Activated T-helper 2 cell treated with anti-CD3 and anti-CD28 coated beads, Interferon-gamma antibody, Interleukin-2, Interleukin-4, amounts not matched to agents 10 μg/mL and 5 μg/mL and 100 μg/mL, durations not matched to agents 14 hours and 24 hours and 36 hours (primary cell): ENCODE measurements at places on chromosomes 2 and 18. TPM values are rescaled to one million over a fixed set of nuclear protein-coding genes. Genes with fewer than 3 reads are reported as not detected.

Gene PPP3R1
- total RNA-seq, result 77.3 and 78.6 TPM in 2 replicates

Gene SLC4A5
- 1.2 and 1.8 TPM in 2 replicates for total RNA-seq

Gene SPATS2L
- 57.5 and 62.2 TPM in 2 replicates for total RNA-seq

Gene EFR3B
- 0.34 and 0.46 TPM in 2 replicates for total RNA-seq

DNA sequence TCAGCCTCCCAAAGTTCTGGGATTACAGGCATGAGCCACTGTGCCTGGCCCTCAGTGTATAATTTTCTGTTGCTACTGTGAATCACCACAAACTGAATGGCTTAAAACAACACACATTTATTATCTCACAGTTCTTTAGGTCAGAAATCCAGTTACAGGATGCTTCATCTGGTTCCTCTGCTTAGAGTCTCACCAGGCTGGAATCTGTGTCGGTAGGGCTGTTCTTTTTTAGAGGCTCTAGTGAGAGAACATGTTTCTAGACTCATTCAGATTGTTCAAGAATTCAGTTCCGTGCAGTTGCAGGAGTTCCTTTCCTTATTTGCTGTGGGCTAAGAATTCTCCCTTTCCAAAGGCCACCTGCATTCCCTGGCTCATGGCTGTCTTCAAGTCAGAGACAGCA, 22.2 kb downstream of the CCDC121 start:
- no peak overlapping the region for H3K4me3 ChIP-seq
- no peak overlapping the region for H3K27ac ChIP-seq
- DNase-seq, result no peak
- H3K27me3 ChIP-seq, result no peaks in the 10 kb centered on the region
- peaks cover 2% of the 10 kb centered on the region for H3K4me1 ChIP-seq

GRCh38 chr2:54566896-54567295, 110.8 kb downstream of the SPTBN1 start:
- H3K4me3 ChIP-seq, result no peak overlapping the region
- H3K4me1 ChIP-seq, result peaks cover 74% of the 10 kb centered on the region
- H3K36me3 ChIP-seq, result peaks cover 27% of the 10 kb centered on the region
- no peak for DNase-seq
- peak overlapping the region; percentile 34 for H3K27ac ChIP-seq

DNA sequence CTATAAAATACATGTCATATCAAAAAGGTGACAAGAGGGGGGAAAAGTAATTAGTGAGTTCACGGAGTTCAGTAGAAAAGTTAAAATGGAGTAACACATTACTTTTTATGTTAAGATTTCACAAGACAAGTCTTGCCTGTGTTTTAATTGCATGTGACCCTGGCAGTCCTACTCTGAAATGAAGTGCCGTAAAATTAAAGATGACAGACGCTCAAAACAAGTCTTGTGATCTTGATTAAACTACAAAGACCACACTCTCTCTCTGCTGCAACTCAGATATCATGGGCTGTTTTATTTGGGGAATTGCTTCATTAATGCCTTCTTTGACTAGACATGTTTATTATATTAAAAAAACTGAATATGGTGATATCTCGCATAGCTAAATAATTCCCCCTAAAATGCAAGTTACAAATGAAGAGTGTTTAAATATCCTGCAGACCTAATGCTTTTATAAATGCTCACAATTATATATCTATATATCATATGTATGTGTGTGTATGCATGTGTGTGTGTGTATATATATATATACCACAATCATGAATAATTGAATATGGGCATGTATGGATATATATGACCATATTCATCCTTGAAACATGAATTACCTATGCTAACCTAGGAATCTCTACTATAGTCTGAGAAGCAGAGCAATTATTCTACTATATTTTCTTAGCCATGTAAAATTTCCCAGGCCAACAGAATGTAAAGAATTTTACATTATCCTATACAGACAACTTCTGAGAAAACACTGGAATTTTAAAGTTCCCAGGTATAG, 647.5 kb downstream of the ARHGAP15 start:
- DNase-seq, result no peak
- no peaks in the 10 kb centered on the region for H3K4me1 ChIP-seq
- H3K27ac ChIP-seq, result no peak overlapping the region
- H3K36me3 ChIP-seq, result no peaks in the 10 kb centered on the region
- H3K27me3 ChIP-seq, result peaks cover 5% of the 10 kb centered on the region

- DNase-seq, result no peak
- H3K36me3 ChIP-seq, result peaks cover 4% of the 10 kb centered on the region
- peaks cover 16% of the 10 kb centered on the region for H3K27me3 ChIP-seq
- H3K4me3 ChIP-seq, result peak overlapping the region; percentile 80
- H3K27ac ChIP-seq, result peak overlapping the region; percentile 78
These were observed 819 bp upstream of the KLF11 start for GRCh38 chr2:10042301-10043161.

- H3K36me3 ChIP-seq, result no peaks in the 10 kb centered on the region
- peaks cover 6% of the 10 kb centered on the region for H3K27me3 ChIP-seq
- DNase-seq, result no peak
- no peak overlapping the region for H3K27ac ChIP-seq
- H3K4me3 ChIP-seq, result no peak overlapping the region
These were observed 16.2 kb upstream of the MAPRE2 start for GRCh38 chr18:35024965-35025364.

DNA sequence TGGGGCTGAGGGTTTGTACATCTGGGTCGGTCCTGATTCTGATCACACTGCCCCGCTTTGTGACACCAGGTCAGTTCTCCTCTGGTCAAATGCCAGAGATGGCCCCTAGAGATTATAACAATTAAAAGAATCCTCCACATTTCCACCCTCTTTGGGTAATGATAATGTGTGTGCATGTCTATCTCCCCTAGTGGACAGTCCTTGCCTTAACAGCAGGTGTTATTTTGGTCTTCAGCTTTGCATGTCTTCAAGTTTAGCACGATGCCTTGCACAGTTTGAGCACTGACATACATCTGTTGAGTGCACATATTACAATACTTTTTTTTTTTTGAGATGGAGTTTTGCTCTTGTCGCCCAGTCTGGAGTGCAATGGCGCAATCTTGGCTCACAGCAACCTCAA, 25.7 kb upstream of the COX7A2L start:
- no peaks in the 10 kb centered on the region for H3K36me3 ChIP-seq
- no peak for DNase-seq
- no peak overlapping the region for H3K27ac ChIP-seq
- no peaks in the 10 kb centered on the region for H3K4me1 ChIP-seq
- no peaks in the 10 kb centered on the region for H3K27me3 ChIP-seq
- no peak overlapping the region for H3K4me3 ChIP-seq

DNA sequence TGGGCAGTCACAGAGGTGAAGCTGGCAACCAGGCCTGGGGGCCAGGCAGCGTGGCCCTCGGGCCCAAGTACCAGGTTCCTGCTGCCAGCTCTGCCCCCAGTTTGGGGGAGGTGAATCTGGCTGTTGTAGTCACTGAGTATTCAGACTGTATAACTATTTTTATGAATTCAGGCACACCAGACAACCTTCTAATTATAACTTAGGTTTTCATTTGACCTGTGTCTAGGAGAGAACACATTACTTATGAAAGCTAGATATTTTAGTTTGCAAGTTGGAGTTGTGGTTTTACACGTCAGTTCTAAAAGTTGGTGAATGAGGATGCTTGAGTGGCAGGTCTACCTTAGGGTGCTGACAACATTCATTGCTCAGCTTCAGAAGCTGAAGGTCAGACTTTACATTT, 71.7 kb downstream of the LIMS1 start:
- no peaks in the 10 kb centered on the region for H3K27me3 ChIP-seq
- peaks cover 55% of the 10 kb centered on the region for H3K4me1 ChIP-seq

GRCh38 chr2:132825601-132826000, 155.6 kb upstream of the LYPD1 start:
- no peak overlapping the region for H3K4me3 ChIP-seq
- H3K27ac ChIP-seq, result no peak overlapping the region
- no peaks in the 10 kb centered on the region for H3K4me1 ChIP-seq
- H3K27me3 ChIP-seq, result no peaks in the 10 kb centered on the region

DNA sequence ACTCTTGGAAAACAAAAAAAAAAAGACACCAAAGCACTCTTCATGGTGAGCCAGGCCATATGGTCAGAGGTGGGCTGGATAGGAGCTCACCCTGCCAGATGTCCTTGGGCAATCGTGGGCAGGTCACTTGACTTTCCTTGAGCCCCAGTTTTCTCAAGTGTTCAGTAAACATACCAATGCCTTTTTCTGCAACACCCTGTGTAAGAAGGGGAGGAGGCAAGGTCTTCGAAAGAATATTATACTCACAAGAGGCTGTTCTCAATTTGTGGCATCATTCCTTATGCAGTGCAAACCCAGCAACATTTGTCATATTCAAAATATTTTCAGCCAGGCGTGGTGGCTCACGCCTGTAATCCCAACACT, 22.9 kb upstream of the TMEM87B start:
- no peaks in the 10 kb centered on the region for H3K36me3 ChIP-seq
- no peak overlapping the region for H3K4me3 ChIP-seq
- no peak for DNase-seq

DNA sequence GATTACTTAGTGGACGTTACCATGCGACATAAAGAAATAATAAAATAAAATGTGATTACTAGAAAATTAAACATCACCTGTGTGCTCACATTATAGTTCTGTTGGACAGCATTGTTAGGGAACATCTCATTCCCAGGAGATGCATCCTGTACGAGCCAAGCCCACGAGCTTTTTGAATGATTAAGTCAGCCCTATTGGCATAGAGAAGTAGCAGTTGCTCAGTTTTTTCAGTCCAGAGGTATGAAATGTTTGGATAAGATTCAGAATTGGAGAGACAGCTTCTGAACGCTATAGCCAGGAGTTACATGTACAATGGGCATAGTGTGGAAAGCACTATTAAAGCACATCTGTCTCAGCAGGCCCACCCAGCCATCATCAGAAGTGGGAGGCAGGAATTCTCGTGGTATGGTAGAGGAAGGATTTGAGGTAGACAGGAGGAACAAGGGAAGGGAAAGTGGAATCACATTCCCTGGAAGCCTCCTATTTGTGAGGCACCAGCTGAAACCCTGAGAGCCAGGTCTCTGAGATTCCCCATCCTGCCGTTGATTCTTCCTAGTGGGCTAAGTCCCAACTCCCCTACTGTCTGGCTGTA, 8.6 kb downstream of the SPATS2L start:
- DNase-seq, result no peak
- H3K36me3 ChIP-seq, result peaks cover 16% of the 10 kb centered on the region
- H3K27me3 ChIP-seq, result no peaks in the 10 kb centered on the region
- no peak overlapping the region for H3K4me3 ChIP-seq
- no peak overlapping the region for H3K27ac ChIP-seq

DNA sequence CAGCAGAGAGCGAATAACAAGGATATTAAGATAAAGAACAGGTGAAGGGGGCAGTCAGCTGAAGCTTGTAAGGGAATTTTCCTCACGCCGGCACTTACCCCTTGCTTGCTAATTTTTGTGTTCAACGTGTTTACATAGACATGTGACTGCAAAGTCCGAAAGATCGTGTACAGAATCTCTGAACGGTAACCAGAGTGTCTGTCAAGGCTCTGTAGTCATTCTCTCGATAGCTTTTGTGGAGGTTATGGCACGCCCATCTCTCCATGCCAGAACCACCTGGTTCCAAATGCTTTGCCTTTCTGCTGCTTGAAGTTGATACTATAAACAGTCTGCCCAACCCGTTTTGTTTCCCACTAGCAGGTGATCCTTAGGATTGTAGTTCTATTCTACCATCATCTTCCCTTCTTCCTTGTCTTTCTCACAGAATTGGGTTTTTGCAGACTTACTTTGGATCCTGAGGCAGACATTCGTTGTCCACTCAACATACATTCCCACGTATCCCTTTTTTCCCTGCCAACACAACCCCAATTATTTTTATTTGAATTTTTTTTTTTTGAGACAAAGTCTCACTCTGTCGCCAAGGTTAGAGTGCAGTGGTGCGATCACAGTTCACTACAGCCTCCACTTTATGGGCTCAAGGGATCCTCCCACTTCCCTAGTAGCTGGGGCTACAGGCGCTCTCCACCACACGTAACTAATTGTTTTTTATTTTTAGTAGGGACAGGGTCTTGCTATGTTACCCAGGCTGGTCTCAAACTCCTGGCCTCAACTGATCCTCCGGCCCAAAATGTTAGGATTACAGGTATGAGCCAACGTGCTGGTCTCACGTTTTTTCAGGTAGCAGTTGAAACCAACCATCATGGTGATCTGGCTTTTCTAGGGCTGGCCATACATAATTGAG, 1.3 kb upstream of the USP34 start:
- H3K36me3 ChIP-seq, result peaks cover 24% of the 10 kb centered on the region
- peak overlapping the region; percentile 92 for H3K4me3 ChIP-seq
- no peaks in the 10 kb centered on the region for H3K27me3 ChIP-seq
- H3K27ac ChIP-seq, result peak overlapping the region; percentile 93

- no peaks in the 10 kb centered on the region for H3K27me3 ChIP-seq
- H3K27ac ChIP-seq, result peak overlapping the region; percentile 90
- DNase-seq, result no peak
- peaks cover 78% of the 10 kb centered on the region for H3K4me1 ChIP-seq
These were observed 52.0 kb downstream of the ANKRD44 start for GRCh38 chr2:197258580-197258979.

DNA sequence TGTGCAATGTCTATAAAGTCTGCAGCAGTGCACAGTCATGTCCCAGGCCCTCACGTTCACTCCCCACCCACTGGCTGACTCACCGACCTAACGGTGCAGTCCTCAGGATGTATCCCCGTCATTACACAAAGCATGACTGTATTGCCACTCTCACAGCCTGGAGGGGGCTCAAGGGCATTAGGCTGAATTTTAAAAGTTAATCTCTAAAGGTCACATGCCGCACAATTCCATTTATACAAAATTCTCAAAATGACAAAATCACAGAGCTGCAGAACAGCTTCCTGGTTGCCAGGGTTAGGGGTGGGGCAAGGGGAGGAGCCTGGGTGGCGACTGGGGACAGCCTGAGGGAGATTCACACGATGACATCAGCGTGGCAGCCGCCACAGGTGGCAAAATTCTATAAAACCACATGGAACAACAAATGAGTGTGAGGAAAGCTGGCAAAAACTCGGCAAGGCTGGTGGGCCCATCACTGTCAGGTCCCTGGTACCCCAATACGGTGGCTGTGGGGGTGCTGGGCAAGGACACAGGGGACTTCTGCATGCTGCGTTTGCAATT, 97.6 kb downstream of the NDUFA10 start:
- H3K27ac ChIP-seq, result peak overlapping the region; percentile 43
- no peak overlapping the region for H3K4me3 ChIP-seq
- peaks cover 19% of the 10 kb centered on the region for H3K4me1 ChIP-seq
- no peaks in the 10 kb centered on the region for H3K36me3 ChIP-seq

- no peaks in the 10 kb centered on the region for H3K36me3 ChIP-seq
- H3K4me3 ChIP-seq, result peak overlapping the region; percentile 79
- peaks cover 15% of the 10 kb centered on the region for H3K4me1 ChIP-seq
- DNase-seq, result no peak
- H3K27me3 ChIP-seq, result peaks cover 59% of the 10 kb centered on the region
These were observed 641 bp downstream of the MAPRE3 start for GRCh38 chr2:26970928-26971627.

GRCh38 chr2:181157326-181157725, 176.9 kb downstream of the UBE2E3 start:
- no peaks in the 10 kb centered on the region for H3K27me3 ChIP-seq
- no peak overlapping the region for H3K4me3 ChIP-seq
- H3K27ac ChIP-seq, result no peak overlapping the region
- peaks cover 24% of the 10 kb centered on the region for H3K4me1 ChIP-seq
- peaks cover 64% of the 10 kb centered on the region for H3K36me3 ChIP-seq

GRCh38 chr2:71561441-71562267, 108.3 kb downstream of the DYSF start:
- H3K4me1 ChIP-seq, result no peaks in the 10 kb centered on the region
- no peaks in the 10 kb centered on the region for H3K36me3 ChIP-seq
- no peaks in the 10 kb centered on the region for H3K27me3 ChIP-seq
